Activated CD4-positive, alpha-beta T cell treated with anti-CD3 and anti-CD28 coated beads, Interleukin-2, Interleukin-4, amounts not matched to agents 100 ng/mL and 50 ng/mL, durations not matched to agents 16 hours and 8 hours (primary cell): ENCODE measurements at places on chromosomes 4 and X.

DNA sequence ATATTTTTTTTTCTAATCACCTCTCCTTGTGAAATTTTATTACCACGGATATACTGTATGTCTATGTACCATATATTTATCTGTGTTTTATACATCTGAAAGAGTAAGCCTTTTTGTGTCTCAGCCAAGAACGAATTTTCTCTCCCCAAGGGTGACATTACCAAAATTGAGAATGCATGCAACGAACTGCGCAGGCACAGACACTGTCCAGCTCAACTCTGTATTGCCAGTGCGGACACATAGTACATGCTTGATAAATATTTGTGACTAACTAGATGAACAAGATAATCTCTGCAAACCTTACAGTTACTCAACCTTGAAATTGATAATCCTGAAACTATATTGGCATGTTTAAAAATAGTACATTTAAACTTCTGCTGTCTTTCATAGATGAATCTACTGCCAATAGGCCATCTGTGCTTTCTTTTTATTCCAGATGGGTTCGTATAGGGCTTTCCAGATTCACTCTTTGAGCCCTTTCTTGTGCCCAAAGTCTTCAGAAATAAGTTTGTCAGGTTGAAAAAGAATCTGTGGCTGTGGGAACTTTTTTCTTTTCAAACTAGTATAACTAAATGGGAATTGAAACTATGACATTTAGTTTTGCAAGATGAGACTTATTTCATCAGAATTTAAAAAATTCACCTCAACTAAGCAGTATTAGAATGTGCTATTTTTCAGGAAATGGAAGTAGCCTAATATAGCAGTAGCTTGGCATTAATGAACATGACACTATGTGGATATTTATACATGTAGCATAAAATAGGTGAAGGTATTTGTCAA lies 38.9 kb downstream of the DTHD1 start:
- DNase-seq, result no peak

DNA sequence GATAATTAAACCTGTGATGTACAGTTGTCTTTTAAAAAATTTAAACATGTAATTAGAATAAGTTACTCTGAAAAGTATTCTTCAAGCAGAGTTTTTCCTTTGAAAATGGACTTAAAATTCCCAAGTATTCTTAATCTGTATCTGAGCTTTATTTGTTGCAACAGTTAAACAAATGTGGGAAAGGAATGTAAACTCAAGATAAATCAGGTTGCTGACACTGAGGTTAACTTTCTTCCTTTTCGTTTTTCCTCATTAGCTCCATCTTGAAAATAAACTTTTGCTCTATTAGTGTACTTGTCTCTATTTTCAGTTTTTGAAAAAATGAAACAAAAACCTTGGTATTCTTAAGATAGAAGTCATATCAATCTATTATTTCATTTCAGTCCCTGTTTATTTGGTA lies 144.5 kb upstream of the BMPR1B start:
- DNase-seq, result no peak

- no peak for DNase-seq
Observed at GRCh38 chr4:147578051-147578476, 39.1 kb upstream of the TMEM184C start.

GRCh38 chrX:140425712-140426395 lies 79.0 kb downstream of the SOX3 start:
- DNase-seq, result no peak

DNA sequence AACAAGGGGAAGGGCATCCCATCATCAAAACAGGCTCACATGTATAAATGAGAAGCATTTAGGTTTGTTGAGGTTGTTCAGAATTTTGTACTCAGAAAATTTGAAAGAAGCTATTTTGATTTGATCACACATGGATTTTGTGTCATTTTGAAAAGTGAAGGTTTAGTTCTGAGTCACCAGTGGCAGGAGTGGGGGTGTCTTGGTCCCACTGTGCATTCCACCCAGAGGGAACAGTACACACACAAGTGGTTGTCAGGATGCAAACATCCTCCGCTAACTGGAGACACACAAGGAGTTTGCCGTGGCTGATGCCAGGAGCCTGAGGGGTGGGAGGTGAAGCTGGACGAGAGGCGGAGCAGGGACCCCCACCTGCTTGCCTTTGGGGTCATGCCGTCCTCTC lies 198.2 kb upstream of the PSAPL1 start:
- peak; percentile 15 for DNase-seq

DNA sequence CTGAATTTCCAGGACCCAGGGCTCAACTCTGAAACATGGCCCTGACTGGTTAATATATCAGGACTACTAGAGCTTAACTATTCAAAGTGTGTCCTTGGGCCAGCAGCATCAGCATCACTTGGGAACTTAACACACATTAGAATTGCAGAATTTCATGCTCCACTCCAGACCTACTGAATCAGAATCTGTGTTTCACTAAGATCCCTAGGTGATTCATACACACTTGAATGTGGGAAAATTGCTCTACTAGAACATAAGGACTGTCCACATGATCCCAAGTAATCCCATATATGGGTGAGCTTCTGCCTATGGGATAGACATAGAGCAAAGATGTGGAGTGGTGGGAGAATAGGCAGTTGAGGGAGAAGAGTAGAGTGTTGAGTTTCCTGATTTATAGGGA lies 192.5 kb upstream of the CLNK start:
- no peak for DNase-seq

DNA sequence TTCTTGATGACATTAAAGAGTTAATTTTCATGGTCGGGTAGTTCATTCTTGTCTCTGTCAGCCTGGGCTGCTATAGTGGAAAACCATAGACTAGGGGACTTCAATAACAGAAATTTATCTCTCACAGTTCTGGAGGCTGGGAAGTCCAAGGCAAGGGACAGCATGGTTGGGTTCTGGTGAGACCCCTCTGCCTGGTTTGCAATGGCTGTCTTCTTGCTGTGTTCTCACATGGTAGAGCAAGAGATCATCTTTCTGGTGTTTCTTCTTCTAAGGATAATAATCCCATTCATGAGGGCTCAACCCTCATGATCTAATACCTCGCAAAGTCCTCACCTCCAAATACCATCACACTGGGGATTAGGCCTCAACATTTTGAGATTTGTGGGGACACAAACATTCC lies 50.1 kb downstream of the RHOH start:
- no peak for DNase-seq
